ENCODE measurements at places on chromosomes 6 and 20.

GRCh38 chr20:10524643-10525042, 89.5 kb downstream of the SLX4IP start:
- no peak for DNase-seq

DNA sequence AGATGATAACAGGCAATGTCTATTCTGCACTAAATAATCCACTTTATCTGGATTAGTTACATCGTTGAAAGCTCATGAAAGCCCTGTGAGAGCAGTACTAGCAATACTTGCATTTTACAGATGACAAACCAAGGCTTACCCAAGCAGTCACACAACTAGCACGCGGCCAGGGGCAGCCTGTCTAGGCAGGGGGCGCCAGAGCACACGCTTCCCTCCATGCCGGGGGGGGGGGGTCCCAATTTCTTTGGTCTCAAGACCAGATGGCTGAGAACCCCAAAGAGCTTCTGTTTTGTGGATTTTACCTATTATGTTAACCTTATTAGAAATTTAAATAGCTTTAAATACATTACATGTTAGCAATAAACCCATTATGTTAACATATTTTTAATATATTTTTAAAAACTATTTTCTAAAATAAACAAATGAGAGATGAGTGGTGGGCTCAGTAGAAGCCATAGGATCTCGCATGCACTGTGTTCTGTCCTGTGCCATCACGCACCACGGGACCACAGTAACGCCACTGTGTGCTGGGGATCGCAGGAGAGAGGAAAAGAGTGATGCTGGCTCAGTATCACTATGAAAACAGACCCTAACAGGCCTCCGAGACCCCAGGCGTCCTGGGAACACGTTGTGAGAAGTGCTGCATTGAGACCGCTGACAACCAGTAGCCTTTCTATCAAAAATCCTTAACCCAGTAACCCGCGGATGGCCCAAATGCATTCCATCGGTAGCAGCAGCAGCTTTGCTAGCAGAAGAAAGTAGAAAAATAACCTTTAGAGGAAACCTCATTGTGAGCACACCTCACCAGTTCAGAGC, 5.3 kb upstream of the PRR18 start:
- no peak for DNase-seq

GRCh38 chr20:17438436-17439039, 92.6 kb downstream of the BFSP1 start:
- DNase-seq = no peak

- DNase-seq = no peak
Measured at GRCh38 chr6:1327630-1328029, 15.7 kb downstream of the FOXQ1 start.

- DNase-seq = no peak
Measured at GRCh38 chr20:33826270-33826897, 15.2 kb downstream of the CHMP4B start.

- DNase-seq = no peak
Measured at GRCh38 chr20:38602185-38602581, 574 bp downstream of the ARHGAP40 start.

- DNase-seq = no peak
Measured at GRCh38 chr6:7868926-7869325, 41.7 kb downstream of the TXNDC5 start.

- no peak for DNase-seq
Measured at GRCh38 chr6:8881663-8882062, 446.3 kb upstream of the SLC35B3 start.

DNA sequence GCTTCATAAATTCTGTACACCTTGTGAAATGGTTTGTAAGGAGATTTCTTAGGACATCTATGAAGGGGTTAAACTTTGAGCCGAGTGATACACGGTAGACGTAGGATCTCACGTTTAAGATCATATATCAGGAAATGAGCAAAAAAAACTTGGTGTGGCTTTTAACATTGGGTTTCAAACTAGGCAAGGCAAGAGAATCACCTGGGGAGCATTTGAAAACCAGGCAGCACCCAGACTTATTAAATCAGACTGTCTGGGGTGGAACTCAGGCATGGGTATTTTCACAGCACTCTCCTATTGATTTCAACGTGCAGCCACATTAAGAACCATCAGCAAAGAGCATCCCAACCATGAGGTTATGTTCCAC, 26.4 kb downstream of the LY86 start:
- no peak for DNase-seq

DNA sequence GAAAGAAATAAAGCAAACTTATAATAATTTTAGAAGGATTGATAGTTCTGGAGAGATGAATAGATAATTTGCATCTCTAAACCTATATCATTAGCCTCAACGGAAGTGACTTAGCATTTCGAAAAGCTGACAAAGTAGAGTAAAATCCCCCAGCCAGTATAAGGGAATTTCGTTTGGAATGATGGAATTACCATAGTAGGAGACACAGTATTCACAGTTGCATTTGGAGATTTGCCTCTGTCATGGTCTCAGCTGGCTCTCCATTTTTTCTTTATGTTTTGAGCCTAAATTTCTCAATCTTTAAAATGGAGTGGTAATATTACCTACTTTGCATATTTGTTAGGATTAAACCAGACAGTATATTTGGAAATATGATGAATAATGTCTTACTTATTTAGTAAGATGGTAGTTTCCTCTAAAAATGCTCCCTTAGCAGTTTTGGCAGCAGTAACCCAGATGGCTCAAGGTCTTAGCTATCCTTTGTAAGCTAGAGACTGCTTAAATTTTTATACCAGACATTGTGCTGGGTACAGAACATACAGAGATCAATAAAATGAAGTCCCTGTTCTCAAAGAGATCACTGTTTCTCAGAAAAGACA, 58.2 kb downstream of the SMAP1 start:
- DNase-seq = no peak

DNA sequence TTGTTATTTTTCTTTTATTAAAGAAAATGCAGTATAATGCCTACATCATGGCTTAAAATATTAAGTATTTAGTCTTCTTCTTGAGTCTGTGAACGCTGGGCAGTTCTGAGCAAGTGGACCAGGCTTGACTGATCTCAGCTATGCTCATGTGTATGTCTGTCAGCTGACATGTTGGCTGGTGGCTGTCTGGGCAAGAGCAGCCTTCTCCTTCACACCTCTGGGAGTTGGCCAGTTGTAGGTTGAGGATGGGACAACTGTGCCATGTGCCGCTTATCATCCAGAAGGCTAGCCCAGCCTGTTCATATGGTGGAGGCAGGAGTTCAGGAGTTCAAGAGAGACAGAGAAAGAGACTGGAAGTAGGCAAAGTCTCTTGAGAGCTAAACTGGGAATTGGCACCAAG, 175.9 kb downstream of the PLCB4 start:
- no peak for DNase-seq

GRCh38 chr6:113860181-113860955, 3.2 kb downstream of the MARCKS start:
- DNase-seq = no peak

DNA sequence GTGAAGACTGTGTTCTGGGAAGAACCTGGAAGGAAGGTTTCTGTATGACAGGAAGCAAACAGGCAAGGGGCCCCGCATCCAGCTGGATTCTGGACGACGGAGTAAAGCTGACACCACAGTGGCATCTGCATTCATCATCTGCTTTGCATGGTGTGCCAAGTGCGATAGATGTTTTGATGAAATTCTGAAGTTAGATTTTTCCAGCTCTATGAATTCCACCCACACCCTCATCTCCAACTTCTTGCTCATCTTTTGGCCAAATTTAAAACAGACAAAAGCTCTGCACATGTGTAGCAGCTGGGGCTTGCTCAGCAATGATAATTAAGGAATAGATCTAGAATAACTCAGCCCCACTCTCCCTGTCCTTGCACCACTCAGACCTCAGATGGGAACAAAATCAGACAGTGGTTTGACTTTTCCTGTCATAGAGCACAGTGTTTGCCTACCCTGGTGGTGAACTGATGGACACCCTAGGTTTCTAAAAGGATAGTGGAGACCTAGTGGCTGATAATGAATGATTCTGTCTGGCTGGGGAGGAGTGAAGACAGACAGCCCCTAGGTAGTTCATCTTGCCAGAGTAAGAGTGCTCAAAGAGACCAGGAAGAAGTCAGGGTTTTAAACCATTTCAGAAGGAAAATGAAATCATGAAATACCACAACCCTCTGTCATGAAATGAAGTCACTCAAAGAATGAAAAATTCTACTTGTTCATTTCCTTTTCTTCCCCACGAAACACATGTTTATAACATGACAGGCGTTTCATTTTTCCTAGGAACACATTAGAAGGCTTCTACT, 85.8 kb downstream of the BCAS1 start:
- DNase-seq = no peak

- DNase-seq = peak; percentile 4
Measured at GRCh38 chr6:1535295-1535694, 74.4 kb upstream of the FOXC1 start.

GRCh38 chr6:34600101-34600500, 44.0 kb upstream of the SPDEF start:
- no peak for DNase-seq

DNA sequence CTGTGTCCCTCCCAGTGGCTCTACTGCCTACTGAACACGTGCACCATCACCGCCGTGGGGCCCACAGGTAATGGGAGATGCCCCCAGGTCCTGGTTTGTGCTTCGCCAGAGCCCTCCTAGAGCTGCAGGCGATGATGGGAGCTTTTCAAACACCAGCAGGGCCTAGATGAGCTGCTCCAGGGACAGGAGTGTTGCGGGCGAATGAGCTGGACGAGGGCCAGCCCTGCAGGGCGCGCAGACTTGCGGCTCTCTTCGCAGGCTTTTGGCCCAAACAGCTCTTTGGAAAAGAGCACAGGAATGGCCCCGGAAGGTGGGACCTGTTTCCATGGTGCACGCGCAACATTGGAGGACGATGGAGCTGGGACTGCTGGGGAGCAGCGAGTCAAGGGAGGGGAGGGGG, 409.3 kb upstream of the SULF2 start:
- DNase-seq = no peak

GRCh38 chr6:125183391-125183790, 29.8 kb downstream of the TPD52L1 start:
- DNase-seq = no peak

DNA sequence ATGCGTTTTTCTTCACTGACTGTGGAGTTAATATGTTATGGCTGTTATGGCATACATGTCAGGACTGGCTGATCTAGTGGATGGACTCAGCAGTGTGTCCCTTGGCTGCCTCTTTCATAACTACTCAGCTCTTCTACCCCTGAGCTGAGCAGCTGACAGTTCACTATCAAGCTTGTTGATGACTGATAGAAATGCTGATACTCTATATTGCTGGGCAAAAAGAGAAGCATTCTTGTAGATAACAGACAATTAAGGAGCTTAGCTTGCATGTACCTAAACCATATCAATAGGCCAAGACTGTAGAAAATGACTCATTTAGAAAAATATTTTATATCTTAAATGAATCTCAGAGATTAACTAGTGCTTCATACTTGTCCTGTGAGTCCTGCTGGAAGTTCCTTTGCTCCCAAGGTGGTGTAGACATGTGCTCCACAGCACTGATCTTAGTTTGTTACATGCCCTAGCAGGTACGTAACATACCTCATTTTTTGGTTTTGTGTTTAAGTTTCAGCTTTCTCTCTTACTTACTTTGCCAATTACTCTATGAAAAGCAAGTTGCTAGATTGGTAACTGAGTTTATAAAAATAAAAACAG, 236.9 kb downstream of the GMDS start:
- DNase-seq = no peak

- no peak for DNase-seq
Measured at GRCh38 chr6:23532227-23532626, 593.8 kb upstream of the NRSN1 start.

- no peak for DNase-seq
Measured at GRCh38 chr20:59429396-59429795, 129.0 kb downstream of the EDN3 start.

- no peak for DNase-seq
Measured at GRCh38 chr6:52577778-52578463, 1.1 kb upstream of the TRAM2 start.

GRCh38 chr6:141153563-141153962, 979.2 kb upstream of the GJE1 start:
- DNase-seq = no peak

All from stimulated activated CD4-positive, alpha-beta T cell treated with anti-CD3 and anti-CD28 coated beads, TNF-alpha, amount 100 ng/mL, for 1 hour (primary cell).